CD8-positive, alpha-beta memory T cell (primary cell): ENCODE measurements at places on chromosomes 11 and 22. TPM values are rescaled to one million over a fixed set of nuclear protein-coding genes. Genes with fewer than 3 reads are reported as not detected.

The FAM168A gene
- 11.7 TPM for total RNA-seq

The YAP1 gene
- total RNA-seq, result 0.20 TPM

The GUCY1A2 gene
- total RNA-seq, result not detected

The GRM5 gene
- total RNA-seq, result not detected

The CCDC157 gene
- 2.9 TPM for total RNA-seq

The USP47 gene
- total RNA-seq, result 50.2 TPM

The LRRN4CL gene
- total RNA-seq, result 0.22 TPM

The C11orf91 gene
- not detected for total RNA-seq

The MRTFA gene
- 38.6 TPM for total RNA-seq

The EPS8L2 gene
- 7.0 TPM for total RNA-seq

The MYRF gene
- 0.70 TPM for total RNA-seq

The IRAG1 gene
- not detected for total RNA-seq

The PRR33 gene
- total RNA-seq, result not detected

The MYOD1 gene
- total RNA-seq, result not detected

The OR51E2 gene
- not detected for total RNA-seq

The RFPL2 gene
- total RNA-seq, result not detected

The MLC1 gene
- 0.47 TPM for total RNA-seq

The PLCB3 gene
- total RNA-seq, result 12.5 TPM

The RASD2 gene
- 0.09 TPM for total RNA-seq

The ARHGAP42 gene
- total RNA-seq, result 0.09 TPM

The SLC6A5 gene
- not detected for total RNA-seq

The MOGAT2 gene
- not detected for total RNA-seq

The MPEG1 gene
- 1.5 TPM for total RNA-seq

The EHBP1L1 gene
- 97.3 TPM for total RNA-seq

The F2 gene
- not detected for total RNA-seq

The ALDH3B1 gene
- total RNA-seq, result 0.33 TPM

The GAS2 gene
- 1.7 TPM for total RNA-seq

The SGSM1 gene
- 0.31 TPM for total RNA-seq

The MCAT gene
- 28.4 TPM for total RNA-seq

The RPS6KB2 gene
- 86.0 TPM for total RNA-seq

The CSNK2A3 gene
- total RNA-seq, result 2.6 TPM

The BCO2 gene
- 0.84 TPM for total RNA-seq

The GRAMD4 gene
- total RNA-seq, result 33.0 TPM

The RAB36 gene
- total RNA-seq, result 1.5 TPM

The RAB39A gene
- 0.11 TPM for total RNA-seq

The MS4A3 gene
- not detected for total RNA-seq

The DBX1 gene
- total RNA-seq, result not detected

The CENPM gene
- total RNA-seq, result 77.5 TPM

The RFPL3 gene
- total RNA-seq, result not detected

The HMBS gene
- total RNA-seq, result 35.5 TPM

The C1QTNF6 gene
- 4.3 TPM for total RNA-seq

The SOX6 gene
- total RNA-seq, result not detected

The IFTAP gene
- 6.0 TPM for total RNA-seq

The WBP2NL gene
- total RNA-seq, result 0.82 TPM

The SCUBE2 gene
- 0.47 TPM for total RNA-seq

The OR5P2 gene
- not detected for total RNA-seq

The MYO7A gene
- 0.20 TPM for total RNA-seq

The SLC22A6 gene
- total RNA-seq, result not detected

The JAM3 gene
- 14.8 TPM for total RNA-seq

The GGTLC3 gene
- not detected for total RNA-seq

The C22orf42 gene
- not detected for total RNA-seq

The IFT27 gene
- total RNA-seq, result 24.9 TPM
